Central memory CD8-positive, alpha-beta T cell (primary cell): ENCODE measurements at places on chromosomes 4 and X.

DNA sequence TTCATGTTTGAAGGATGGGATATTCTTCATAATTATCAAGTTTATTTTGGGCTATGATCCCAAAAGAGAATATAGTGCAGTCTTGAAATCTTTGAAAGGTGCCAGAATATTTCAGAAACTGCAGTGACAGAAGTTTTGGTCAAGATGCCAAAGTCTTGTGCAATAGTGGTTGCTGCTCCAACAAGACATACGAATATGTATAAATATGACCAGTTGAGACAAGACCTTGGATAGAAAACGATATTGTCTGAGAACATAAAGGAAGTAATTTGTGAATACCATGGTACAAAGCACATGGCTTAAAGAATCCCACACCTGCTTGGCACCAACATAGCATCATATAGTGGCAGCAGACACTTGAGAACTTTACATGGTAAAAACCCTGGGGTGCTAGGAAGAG, 48.6 kb upstream of the AMELX start:
- DNase-seq: no peak

DNA sequence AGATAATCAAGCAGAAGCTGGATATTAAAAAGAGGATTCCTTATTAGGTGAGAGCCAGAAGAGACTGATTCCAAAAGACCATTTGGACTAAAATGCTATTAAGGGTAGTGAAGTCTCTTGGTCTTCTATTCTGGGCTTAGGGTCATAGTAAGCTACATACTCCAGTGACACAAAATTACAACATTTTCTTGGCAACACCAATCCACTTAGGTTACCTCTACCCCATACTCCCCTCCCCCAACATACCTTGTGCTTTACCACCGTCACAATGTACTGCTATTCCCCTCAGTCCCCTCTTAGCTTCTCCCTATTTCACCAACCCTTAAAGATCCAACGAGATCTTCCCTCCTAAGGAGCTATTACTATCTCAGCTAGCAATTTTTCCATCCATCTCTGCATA, 11.4 kb downstream of the RLIM start:
- no peak for DNase-seq

DNA sequence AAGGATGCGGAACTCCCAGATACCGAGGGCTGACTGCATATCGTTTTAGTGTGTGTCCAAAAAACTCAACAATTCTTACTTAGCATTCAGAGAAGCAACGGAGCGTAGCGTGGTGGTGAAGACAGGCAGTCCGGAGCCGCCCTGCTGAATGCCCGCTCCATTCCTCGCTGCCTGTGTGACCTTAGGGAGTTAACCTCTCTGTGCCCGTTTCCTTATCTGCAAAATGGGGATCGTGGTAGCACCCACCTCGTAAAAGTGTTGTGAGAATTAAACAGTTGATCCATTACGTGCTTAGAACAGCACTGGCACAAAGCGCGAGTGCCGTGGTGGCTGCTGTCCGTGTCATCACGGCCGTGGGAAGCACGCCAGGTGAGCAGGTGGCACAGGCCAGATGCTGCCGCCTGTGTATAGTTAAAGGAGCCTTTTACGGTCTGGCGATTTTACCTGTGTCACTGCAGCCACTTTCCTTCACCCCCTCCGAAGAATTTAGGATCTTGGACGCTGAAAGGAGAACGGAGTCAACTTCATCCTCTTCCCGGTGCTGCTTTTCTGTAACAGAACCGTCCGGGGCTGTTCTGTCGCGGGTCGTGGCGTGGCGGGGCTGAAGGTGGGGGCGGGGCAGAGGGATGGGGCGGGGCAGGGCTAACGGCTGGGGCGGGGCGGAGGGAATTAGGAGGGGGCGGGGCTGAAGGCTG, 885 bp downstream of the CCDC110 start:
- peak; percentile 40 for DNase-seq

- DNase-seq: no peak
These were observed 1443.3 kb downstream of the RAPGEF2 start for GRCh38 chr4:160546201-160546600.

- no peak for DNase-seq
These were observed 211.9 kb upstream of the KIT start for GRCh38 chr4:54445866-54446265.

DNA sequence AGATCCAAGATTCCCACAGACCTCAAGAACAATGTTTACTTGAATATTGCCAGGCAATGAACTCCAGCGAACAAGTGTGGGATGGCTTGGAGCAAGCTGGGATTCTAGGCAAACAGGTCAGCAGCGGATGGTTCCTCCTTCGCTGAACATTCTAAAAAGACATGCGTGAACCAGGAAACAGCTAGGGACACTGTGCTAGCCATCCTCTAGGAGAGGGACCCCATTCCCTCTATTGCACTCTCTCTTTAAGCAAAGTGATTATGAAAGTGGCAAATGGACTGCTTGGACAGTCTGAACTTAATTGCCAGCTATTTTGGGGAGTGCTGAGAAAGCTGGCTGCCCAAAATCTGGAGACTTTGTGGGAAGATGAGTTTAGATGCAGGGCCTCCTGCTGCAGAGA, 29.9 kb upstream of the TEC start:
- DNase-seq: no peak

DNA sequence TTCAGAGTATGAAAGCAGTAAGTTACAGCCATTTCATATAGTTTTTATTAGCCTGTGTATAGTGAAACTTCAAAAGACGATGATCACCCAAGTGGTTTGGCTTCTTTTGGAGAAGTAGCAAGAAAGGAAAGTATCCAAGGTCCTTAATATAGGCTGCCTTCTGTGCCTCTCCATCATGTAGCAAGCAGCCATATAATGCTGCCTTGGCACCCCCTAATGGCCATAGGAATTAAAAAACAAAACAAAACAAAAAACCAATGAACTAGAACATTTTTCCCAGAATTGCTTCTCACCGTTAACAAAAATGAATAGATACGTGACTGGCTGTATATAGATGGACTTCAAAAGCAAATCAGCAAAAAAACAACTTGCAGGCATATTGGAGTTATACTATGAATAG, 18.9 kb downstream of the LAMP2 start:
- DNase-seq: no peak

DNA sequence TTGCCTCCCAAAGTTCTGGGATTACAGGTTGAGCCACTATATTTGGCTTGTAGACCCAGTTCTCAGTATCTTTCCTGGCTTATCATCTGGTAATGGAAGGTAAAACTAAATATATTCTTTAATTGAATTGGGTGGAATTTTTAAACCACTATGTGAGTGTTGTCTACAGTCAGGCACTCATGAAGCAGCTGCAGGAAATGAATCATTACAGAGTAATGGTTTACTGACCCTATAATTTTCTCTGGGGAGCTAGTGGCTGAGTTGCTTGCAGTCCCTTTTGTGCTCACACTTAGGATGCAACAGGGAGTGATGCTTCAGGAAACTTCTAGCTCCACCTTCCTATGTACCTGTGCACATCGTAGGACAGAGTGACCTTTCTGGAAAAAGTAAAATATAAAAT, 4.1 kb upstream of the UGT2B7 start:
- DNase-seq: no peak

DNA sequence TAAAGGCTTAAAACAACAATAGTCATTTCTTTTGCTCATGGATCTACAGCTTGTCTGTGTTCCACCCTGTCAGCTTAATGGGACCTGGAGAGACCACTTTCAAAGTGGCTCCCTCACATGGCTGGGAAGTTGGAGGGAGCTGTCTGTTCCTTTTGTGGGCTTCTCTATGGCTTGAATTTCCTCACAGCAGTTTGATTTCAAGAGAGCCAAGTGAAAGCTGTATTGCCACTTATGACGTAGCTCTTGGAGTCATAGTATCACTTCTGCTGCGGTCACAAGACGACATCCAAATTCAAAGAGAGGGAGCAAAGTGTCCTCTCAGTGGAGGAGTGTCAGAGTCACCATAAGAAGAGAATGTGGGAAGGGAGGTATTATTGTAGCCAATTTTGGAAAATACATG, 22.7 kb upstream of the ACSL1 start:
- DNase-seq: no peak

- no peak for DNase-seq
These were observed 49.2 kb downstream of the CCKAR start for GRCh38 chr4:26441102-26441501.

- no peak for DNase-seq
These were observed at the start of gene TMEM150C for GRCh38 chr4:82561786-82562563. Gene TMEM150C (minus strand): TSS chr4:82561988. CDS start chr4:82504657, 57,331 bp downstream.

DNA sequence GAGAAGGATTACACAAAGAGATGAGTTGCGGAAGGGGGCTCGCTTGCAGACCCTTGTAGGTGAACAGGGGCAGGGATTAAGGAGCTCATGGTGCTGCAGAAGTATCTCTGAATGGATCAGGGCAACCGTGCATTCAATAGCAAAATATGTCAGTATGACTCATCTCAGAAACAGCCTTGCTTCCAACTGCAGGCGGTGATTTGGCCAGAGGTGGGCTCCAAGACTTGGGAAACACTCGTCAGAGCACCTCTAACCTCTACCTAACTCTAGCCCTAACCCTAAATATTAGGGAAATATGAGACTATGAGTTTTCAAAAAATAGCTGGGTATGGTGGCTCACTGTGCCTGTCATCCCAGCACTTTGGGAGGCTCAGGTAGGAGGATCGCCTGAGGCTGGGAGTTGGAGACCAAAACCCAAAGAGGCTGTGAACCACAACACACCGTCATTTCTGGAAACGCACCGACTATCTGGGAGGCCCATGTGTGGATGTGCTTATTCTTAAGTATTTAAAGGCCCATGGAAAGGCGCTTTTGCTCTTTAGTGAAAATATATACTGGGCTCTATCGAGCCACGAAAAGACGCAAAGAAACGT, 102.6 kb downstream of the DHRSX start:
- no peak for DNase-seq

DNA sequence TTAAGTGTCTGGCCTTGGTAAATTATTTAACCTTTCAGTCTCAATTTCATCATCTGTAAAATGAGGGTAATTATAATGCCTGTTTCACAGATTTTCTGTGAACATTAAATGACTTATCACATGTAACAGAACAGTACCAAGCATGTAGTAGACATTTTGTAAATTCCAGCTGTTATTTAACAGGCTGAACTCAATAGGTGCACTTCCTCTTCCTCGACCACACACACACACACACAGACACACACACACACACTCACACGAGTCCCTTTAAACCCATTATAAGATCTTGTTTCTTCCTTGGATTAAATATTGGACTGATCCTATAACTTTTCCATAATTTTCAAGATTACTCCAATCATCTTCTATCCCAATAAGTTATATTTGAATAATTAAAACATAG, 53.4 kb upstream of the COL25A1 start:
- DNase-seq: no peak

DNA sequence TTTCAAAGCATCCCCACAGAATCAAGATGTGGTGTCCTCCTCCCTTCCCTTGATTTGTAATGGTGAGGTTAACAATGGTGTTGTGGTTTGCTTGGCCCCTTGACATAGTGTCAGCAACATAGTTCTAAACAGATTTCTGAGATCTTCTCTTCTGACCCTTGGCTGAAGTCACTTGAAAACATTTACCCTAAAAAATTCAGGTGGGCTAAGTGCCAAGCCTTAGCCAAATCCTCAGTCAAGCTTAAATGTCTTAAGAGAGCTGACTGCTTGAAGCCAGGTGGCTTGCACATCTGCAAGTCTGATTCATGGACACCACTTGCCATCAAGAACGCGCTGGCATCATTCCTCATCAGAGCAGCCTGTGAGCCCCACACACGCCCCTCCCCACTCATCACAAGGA, 173.2 kb downstream of the MGST2 start:
- no peak for DNase-seq

DNA sequence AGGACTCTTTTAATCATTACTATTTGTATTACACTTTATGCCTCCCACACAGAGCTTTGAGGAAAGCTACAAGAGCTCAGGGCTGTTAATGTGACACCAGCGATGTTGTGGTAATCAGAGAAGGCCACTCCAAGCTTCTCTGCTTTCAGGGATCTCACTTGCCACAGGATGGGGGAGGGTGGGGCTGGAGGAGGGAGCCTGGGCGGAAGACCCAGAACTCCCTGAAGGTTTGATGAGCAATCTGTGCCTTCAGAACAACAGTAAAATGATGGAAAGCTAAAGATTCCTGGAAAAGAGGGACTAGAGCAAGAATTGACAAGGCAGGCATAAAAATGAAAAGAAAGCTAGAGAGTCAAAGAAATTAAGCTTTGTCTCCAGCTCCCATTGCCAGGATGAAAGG, 75.6 kb downstream of the MAML3 start:
- no peak for DNase-seq

DNA sequence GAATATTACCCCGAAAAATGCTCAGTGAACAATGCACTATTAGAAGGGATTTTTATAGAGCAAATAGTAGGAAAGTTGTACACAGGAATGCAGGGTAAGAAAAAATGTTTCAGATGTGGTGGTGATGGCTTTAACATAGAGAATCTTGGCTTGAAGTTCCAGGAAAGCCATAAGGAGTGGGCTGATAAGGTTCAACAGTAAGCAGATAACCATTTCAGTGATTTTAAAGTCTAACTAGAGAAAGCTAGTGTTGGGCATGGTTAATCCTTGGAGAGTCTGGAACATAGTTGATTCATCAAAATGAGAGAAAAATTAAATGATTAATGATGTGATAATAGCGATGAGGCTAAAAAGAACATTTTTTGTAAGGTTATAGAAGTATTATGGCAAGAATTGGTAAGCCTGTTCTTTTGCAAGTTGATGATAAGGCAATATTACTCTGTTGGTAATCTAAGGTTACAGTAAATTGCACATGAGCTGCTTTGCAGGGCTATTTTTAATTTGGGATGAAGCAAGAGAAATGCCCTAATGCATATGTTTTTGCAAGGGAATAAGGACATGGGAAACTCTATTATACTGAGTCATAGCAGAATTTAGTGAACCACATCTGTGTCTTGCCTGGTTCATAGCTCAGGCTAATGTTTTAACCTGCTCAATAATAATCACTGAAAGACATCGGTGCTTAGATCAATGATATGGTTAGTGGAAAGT, 44.3 kb downstream of the GALNTL6 start:
- no peak for DNase-seq

DNA sequence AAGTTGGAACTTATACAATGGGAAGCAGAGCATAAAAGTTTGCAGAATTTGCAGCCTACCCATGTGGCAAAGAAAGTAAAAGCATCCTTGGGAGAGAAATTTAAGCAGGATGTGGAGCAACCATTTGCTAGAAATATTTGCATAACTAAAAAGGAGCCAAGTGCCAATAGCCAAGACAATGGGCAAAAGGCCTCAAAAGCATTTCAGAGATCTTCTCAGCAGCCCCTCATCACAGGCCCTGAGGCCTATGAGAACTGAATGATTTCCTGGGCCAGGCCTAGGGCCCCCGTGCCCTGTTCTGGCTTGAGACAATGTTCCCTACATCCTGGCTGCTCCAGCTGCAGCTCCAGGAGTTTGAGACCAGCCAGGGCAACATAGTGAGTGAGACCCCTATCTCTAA, 25.3 kb upstream of the RAB28 start:
- no peak for DNase-seq
